Right atrium auricular region (tissue), 2 donors: ENCODE measurements at places on chromosomes 7 and 10. TPM values are rescaled to one million over a fixed set of nuclear protein-coding genes. Genes with fewer than 3 reads are reported as not detected.
A peak's percentile ranks its signal among the peaks of the same experiment; 100 is the strongest.

- DNase-seq, result peak; percentile 54
Observed at GRCh38 chr7:130903358-130903974, 169.5 kb upstream of the KLF14 start.

- no peak for DNase-seq
Observed at GRCh38 chr10:24541239-24541753, 182.4 kb downstream of the ARHGAP21 start.

The VSTM4 gene
- total RNA-seq, result 17.6 TPM

The PTPN12 gene
- 38.8 TPM for total RNA-seq

GRCh38 chr7:47262881-47263280, 319.0 kb downstream of the TNS3 start:
- DNase-seq, result peak; percentile 50

DNA sequence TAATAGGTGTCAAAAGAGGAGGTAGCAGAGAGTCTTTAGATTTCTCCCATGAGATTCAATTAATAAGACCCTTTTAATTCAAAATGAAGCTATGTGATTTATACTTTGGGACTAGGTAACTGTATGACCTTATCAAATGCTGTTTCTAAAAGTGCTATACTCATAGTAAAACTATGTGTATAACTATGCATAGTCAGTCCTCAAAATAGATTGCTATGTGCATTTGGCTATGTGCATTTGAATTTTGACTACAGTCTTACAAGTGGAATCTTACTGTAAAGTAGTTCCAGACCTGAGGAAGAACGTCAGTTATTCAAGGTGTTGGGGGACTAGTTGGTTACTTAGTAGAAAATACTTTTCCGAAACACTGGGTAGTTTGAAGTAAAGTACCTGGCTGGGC, 36.9 kb downstream of the ADD3 start:
- DNase-seq, result no peak

GRCh38 chr7:53600296-53600695, 564.9 kb downstream of the POM121L12 start:
- no peak for DNase-seq

The SORBS1 gene
- total RNA-seq, result 742 TPM

DNA sequence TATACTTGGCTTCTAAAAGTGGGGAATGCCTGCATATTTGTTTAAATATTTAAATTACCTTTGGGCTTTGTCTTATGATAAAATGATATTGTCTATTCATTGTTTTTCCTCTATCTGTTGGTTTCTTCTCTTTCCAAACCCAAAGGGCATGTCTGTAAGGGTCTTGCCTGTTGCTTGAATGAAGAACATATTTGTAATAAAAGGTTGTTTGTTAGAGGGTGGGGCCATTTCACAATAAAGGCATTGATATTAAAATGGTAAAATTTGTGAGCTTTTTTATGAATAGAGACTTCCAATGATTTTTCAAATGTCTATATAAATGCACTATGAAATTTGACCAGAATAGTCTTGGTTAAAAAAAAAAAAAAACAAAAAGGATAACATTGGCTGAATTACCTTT, 105.2 kb downstream of the DKK1 start:
- DNase-seq, result no peak
